ENCODE measurements at places on chromosomes 16 and 17. TPM values are rescaled to one million over a fixed set of nuclear protein-coding genes. Genes with fewer than 3 reads are reported as not detected.

Gene TEKT5
- polyA plus RNA-seq, result not detected

DNA sequence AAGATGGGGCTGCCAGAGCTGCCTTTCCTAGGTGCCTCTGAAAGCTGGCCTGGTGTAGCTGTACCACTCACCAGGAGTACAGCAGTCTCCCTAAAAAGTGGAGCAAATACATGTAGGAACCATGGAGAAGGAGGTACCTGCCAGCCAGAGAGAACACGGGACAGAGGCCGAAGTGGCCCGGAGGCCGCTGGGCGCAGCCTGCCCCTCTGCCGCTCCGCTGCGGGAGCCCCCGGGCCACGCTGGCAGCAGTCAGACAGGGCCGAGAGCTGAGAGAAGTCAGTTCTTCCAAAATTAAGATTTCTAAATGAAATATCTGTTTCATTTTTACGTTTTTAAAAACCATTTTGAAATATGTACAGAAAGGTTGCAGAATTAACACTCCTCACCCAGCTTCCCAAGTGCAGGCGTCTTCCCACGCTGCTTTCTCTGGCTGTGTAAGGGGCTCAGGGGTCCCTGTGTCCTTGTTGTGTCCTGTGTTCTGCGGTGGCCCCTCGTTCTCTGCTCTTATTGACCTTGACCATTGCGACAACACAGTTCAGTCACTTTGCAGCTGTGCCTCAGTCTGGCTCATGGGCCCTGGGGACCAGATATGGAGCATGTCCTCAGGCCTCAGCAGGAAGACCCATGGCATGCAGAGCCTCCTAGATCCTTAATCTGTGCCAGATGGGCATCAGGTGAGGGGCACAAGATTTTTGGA is 5.0 kb downstream of the MAPK8IP3 start:
- no peak for DNase-seq

DNA sequence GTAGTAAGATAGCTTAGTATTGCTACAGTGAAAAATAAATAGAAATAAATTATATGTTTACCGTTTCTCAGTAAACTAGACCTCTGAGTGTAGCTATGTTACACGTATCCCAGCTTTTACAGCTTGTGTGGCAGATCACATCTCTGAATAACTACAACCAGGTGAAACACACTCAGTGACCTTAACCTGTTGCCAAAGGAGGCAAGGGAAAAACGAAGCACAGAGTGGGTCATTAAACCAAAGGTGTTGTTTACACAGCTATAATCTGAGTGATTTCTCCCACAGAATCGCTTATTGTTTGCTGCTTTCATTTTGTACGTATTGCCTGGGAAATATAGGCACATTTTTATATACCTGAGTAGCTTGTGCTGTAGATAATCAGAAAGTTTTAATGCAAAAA is 688.2 kb upstream of the KIF2B start:
- no peak for DNase-seq

- no peak for DNase-seq
Observed at GRCh38 chr16:5756969-5757368, 659.4 kb upstream of the EEF2KMT start.

DNA sequence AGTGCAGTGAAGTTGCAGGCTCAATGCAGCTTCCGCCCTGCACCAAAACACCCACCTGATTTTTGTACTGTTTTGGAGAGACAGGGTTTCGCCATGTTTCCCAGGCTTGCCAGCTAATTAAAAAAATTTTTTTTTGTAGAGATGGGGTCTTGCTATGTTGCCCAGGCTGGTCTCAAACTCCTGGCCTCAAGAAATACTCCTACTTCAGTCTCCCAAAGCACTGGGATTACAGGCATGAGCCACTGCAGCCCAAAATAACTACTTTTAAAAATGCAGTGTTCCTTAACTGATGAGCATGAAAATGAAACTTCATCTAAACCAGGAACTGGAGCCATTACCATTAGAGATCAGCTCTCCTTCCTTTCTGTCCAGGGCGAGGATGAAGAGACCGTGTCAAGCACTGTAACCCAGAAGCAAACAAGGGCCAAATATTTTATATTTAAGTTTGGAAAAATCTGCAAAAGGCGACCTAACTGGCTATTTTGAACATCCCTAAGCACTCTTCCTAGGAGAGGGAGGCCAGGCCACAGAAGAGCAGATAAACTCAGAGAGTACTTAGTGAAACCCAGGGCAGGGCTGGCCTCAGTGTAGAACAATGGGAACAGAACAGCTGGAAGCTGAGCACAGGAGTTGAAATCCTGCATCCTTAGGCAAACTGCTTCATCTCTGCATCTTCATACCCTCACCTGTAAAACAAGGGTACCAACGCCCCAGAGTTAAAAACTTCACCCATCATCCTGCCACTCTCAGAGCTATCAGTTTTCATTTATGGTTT is 24.0 kb downstream of the CREBBP start:
- DNase-seq, result no peak

- DNase-seq, result no peak
Observed at GRCh38 chr17:61345825-61346666, 53.6 kb upstream of the TBX2 start.

- DNase-seq, result no peak
Observed at GRCh38 chr17:9801505-9801904, 10.1 kb upstream of the DHRS7C start.
